ENCODE measurements at places on chromosomes 6 and 20.

- DNase-seq, result no peak
These were observed 134.9 kb downstream of the SCML4 start for GRCh38 chr6:107689190-107689589.

GRCh38 chr6:147717991-147718390, 209.5 kb downstream of the SAMD5 start:
- no peak for DNase-seq

GRCh38 chr6:3850451-3851203, 1.5 kb downstream of the FAM50B start:
- no peak for DNase-seq

DNA sequence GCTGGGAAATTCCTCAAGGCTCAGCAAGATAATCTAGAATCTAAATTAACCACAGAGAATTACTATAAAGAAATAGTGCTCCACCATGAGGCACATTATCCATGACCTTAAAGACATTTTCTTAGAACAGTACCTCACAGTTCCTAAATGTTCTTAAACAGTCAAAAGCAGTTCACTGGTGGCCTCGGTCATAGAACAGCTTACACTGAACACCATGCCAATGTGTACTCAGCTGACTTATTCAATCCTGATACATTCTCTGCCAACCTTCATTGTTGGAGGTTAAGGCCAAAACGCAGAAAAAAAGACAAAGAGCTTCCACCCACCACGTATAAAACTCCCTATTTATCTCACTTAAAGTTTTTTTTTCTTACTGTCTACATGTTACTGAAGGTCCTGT, 21.8 kb upstream of the TMEM170B start:
- no peak for DNase-seq

DNA sequence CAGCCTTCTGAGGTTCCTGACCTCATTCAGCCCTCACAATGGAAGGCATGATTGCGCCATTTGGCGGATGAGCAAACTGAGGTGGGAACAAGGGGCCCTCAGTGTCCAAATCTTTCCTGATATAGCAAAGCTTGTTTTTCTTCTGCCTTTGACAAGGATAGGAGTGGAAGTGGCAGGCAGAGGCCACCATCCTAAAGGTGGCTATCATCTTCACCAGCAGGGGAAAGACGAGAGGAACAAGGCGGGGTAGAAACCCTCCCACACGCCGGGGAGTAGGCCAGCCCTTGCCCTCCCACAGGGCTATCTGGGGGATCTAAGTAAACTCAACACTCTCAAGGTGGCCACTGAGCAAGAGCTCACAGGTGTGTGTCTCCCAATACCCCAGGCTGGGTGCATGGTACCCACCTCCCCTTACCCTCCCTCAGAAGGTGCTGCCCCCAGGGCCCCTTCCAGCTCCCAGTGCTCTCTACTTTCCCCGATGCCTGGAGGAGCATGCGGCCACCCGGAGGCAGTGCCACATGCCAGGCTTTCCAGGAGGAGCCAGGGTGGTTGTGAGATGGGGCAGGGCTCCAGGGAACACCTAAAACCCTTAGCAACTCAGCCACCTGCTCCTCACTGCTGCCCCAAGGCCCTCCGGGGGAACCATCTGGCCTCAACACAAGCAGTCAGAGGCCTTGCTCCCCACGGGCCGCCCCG, 11.2 kb downstream of the SPDEF start:
- no peak for DNase-seq

DNA sequence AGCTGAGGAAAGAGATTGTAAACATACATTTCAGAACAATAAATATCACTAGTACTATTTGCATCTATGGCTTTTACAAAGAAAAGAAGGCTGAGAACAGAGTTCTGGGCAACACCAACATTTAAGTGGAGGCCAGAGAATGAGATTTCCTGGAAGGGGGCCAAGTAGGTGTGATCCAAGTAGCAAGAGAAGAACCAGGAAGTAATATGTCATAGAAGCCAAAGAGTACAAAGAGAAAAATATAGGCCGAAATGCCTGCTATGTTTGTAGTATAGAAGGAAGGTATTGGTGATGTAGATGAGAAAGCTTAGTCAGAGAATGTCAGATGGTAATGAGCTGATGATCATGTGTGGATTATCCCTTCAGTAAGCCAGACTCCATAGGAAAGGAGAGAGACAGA, 94.5 kb downstream of the PERP start:
- no peak for DNase-seq

DNA sequence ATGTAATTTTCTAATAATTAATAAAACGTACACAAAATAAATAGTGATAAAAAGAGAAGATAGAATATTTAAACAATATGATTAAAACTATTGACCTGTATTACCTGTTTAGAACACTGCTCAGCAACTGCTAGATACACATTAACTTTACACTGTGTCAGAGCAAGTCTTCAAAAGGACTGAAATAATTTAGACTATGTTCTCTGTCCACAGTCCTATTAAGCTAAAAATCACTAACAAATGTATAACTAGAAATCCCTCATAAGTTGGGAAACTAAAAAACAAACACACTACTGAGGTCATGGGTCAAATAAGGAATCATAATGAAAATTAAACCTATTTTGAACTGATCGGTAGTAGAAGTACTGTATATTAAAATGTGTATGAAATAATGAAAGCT, 181.7 kb downstream of the QKI start:
- no peak for DNase-seq

DNA sequence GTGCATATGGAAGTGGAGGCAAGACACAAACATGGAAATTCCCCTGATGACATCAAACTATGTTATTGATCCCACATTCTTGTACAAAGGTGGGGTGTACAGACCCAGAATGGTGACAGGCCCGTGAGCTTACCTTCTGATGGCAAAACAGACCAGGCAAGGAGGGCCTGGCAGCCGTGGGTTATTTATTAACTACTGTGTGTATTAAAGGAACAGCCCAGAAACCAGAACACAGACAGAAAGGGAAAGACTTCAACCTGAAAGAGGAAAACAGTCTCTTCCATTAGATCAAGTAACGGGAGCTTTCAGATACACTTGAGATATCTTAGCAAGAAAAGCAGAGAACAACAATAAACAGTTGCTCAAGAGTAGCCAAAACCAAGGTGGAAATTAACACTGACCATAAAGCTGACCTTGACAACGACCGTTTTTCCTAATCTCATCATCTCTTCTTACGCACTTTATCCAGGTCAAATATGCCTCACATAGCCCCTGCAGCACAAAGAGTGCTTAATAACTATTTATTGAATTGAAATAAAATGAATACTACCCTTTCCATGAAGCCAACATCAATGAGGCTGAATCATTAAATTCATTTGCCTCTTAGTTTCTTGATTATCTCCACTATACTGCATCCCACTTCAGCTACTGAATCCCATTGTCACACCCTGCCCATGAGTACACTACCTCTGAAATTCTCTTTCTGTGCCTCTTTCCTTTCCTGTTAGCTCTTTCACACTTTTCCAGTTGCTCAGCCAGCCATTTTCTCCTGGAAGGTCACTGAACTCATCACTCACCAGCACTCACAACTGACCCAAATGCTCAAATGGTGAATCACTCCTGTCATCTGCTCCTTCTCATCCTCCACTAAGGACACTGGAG, 67.4 kb downstream of the MOXD1 start:
- no peak for DNase-seq

DNA sequence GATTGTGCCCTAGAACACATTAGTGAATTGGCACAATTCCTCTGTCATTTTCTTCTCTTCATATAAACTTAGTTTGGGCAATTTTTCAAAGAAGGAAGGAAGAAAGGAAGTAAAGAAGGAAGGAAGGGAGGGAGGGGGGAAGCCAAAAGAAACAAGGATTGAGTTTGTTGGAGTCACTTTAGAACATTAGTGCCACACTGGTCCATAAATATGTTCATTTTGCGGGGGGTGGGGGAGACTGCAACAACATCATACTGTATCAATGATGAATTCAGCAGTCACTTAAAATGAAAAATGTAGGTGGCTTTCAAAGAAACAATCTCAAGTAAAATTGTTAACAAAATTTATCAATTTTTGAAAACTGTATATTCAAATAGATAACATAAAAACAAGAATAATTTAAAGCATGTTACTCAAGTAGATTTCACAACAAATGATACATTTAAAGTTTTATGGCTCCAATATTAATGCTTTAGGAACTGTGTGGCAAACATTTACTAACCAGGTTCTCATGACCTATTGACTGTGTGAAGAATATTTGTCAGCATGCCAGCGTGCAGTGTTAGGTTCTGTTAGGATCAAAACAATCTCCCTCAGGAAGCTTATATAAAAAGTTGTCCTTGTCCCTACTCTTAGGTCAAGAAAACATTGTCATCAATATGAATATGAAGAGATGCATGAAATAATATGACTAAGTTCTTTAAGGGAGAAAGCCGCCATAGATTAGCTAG, 208.1 kb upstream of the AGPAT4 start:
- no peak for DNase-seq

DNA sequence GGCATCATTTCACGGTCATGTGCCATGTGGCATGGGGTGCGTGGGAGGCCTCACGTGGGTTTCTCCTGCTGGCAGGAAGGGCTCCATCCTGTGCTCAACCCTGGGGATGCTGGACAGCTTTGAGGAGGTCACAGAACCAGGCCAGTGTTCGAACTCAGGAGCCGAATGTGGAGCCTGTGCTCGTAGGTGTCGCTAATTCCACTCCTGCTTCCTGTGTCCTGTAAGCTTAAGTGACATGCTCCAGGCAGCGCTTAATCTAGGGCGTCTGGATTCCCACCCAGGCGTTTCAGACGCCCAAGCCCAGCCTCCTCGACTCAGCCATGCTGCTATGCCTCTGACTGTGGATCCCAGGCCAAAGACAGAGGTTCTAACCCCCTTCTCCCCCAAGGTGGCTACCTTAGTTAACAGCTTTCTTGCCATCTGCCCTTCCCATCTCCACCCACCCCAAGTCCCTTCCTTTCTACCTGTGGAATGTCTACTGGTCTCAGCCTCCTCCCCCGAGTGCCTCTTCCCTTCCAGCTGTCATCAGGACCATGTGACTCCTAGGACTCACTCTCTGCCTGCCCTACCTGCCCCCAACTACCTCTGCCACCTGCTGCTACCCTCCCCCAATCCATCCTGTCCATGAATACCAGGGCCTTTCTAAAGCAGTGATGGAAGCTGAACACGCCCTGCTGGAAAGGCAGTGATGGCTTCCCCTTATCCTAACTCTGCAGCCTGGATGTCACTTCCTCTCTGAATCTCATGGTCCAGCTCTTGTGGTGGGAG, 255.1 kb downstream of the CDH26 start:
- no peak for DNase-seq

DNA sequence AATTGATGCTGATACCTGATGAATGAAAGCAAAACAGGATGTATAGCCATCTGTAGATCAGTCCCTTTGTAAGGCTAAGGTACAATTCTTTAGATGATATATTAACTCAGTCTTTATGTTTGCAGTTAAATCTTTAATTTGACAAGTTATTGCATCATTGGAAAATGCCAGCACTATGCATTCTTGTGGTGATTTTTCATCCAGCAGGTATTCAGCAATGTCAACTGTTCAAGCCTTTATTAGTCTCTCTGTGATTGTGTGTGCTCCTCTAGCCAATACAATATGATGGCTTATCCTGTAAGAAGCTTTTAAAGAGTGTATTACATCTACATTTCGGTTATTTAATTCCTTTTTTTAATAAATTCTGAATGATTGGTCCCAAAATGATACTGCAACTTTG, 34.3 kb downstream of the HLA-DMB start:
- no peak for DNase-seq

GRCh38 chr6:14759976-14760672, 485.7 kb upstream of the JARID2 start:
- DNase-seq, result no peak

GRCh38 chr6:26194816-26195375, 107.7 kb downstream of the HFE start:
- DNase-seq, result no peak

GRCh38 chr6:1630771-1631217, 21.1 kb downstream of the FOXC1 start:
- no peak for DNase-seq

DNA sequence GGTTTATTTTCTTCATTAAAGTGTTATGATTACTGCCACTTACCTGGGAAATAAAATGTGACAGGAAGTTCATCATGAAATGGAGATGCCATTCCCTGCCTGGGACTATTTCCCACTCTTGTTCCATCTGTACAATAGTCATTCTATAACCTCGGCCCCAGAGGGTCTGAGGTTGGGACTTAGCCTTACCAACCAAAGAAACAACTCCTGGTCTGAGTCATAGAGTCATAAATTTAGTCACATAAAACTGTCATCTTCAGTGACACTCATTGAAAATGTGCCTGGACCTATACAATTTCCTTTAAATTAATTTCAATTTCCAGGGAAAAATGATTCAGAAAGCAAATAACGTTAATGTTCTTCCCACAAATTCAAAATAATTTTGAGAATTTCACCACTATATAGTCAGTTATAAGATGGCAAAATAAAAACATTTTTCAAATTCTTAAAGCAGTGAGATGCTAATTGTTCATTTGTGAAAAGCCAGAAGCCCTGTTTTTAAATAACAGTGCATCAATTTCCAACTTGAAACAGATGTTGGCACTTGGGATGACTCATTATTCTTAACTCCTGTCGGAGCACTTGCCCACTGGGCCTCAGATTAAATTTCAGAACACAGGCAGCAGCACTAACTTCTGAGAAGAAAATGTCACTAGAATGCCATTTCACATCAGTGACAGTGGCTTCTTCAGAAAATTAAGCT, 201.2 kb upstream of the SMLR1 start:
- no peak for DNase-seq

DNA sequence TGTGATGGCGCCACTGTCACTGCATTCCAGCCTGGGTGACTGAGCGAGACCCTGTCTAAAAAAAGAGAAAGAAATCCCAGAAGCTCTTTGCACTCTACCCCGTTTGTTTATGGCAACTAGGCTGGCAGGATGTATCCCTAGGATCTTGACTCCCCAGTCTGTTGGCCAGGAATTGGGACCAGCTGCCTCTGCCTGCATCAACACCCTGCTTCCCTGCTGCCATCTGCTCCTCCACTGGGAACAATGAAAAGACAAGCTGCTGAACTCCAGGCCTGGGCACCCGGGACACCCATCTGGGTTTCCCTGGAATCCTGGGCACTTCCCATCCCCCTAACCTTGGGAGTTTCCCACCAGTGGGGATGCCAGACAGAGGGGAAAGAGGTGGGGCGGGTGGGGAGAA, 64.9 kb downstream of the CPNE5 start:
- DNase-seq, result no peak
